Fibroblast of gingiva (primary cell): ENCODE measurements at places on chromosomes 11 and 22.

- DNase-seq = no peak
Observed at GRCh38 chr11:16853859-16854258, 115.4 kb downstream of the C11orf58 start.

- peak; percentile 76 for DNase-seq
Observed at GRCh38 chr11:35173011-35173511, 34.1 kb downstream of the CD44 start.

- no peak for DNase-seq
Observed at GRCh38 chr11:79616392-79616851, 175.6 kb upstream of the TENM4 start.

DNA sequence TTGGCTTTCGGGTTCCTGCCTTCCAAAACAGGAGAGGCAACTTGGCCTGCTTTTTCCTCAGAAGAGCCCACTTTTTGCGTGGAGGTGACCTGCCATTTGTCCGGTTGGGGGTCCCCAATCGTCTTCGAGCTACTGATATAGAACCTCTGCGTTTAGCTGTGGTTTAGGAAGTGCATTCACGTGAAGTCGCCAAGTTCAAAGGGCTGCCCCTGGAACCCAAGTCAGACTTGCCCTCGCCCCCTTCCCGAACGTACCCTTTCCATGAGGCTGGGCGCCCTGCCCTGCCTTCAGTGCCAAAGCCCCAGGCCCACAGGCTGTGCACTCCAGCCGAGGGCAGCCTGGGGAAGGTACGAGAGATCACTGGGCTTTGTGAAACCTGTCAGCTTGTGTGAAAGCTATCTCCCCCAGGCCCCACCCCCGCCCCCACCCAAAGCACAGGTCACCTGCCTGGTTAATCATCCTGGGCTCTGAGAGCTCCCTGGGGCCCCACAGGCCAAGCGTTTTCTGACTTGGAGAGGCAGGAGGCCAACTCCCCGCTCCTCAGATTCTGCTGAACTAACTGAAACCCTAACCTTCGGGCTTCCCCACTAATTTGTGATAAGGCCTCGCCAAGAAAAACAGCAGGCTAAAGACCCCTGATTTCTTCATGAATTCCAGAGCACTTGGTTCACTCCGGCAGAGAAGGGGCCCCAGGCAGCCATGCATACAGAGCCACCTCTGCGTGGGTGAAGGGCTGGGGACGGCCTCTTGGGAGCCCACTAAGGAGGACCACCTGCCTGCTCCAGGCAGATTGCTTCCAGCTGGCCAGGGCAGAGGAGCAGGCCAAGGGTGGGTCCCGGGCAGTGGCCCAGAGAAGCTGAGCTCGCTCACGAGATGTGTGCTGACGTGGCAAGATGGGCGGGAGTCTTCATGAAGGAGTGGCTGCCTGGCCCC lies 25.8 kb upstream of the KCNQ1OT1 start:
- no peak for DNase-seq

- DNase-seq = no peak
Observed at GRCh38 chr11:3639841-3640240, 2.0 kb downstream of the ART5 start.

- no peak for DNase-seq
Observed at GRCh38 chr11:59615120-59615636, 396 bp downstream of the OSBP start.

DNA sequence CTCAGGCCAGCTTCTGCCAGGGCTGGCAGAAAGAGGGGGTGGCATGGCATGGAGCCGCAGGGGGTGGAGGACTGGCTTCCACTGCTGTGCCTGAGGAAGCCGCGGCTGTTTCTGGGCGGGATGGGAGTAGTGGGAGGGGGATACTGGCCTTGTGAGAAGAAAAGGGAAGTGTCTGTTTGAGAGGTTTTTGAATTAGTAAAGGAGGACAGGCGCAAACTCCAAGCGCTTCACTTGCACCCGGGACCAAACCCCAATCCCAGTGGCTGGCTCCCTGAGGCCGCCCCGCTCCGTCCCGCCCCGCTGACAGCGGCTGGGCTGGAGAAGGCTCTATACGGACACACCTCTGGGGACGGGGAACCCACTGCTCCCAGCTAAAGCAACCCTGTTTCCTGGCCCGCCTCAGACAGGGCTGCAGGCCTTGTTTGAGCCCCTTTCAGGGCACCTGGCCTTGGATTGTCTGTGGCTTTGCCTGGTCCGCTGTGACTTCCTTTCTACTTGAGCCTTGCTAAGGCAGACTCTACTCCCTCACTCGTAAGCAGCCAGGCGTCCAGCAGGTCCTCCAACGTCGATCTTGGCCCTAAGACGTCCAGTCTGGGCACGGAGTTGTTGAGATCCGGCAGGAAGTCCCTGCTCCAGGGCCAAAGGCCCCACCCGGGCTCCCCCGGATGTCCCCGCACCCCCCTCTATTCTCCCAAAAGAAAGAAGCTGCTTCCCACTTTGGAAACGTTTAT lies 2.2 kb downstream of the APOA1 start:
- no peak for DNase-seq

DNA sequence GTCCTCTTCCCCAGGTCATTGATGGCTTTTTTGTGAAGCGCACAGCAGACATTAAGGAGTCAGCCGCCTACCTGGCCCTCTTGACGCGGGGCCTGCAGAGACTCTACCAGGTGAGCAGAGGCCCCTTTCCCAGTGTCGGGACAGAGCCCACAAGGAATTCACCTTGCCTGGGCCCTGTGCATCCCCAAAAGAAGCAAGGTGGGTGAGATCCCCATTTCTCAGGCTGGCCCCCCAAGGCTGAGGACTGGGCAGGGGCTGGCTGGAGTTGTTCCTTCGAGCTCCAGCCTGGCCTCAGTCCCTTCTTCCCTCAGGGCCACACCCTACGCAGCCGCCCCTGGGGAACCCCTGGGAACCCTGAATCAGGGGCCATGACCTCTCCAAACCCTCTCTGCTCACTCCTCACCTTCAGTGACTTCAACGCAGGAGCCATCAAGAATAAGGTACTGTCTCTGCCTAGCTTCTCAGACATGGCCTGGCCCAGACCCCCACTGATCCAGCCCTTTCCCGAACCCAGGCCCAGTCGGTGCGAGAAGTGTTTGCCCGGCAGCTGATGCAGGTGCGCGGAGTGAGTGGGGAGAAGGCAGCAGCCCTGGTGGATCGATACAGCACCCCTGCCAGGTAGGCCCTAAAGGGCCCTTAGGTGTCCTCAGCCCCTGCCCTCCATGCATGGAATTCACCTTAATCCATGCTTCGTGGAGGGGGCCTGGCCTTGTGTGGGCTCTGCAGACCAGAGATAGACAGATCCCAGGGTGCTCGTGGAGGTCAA lies 4.7 kb downstream of the MUS81 start:
- no peak for DNase-seq

- no peak for DNase-seq
Observed at GRCh38 chr11:37465221-37465620, 867.2 kb upstream of the RAG2 start.

GRCh38 chr11:111001081-111001430 lies 244.5 kb upstream of the POU2AF2 start:
- DNase-seq = peak; percentile 94

- DNase-seq = no peak
Observed at GRCh38 chr11:33063326-33063881, 24.0 kb downstream of the TCP11L1 start.

DNA sequence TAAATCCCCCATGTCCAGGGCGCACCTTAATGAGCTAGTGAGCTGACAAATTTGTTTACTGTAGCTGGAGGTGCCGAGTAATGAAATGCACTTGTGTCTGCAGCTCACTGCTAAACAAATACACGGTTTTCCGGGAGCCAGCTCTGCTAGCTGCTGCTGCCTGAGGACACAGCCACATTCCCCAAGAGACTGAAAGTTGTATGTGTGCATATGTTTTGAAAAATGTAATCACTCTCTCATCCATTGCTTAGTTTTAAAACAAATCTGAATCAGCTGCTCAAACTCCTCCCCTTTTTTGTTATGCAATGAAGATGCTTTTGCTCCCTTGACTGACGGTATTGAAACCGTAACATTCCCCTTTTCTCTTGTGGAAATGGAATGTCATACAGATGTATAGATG lies 62.4 kb upstream of the NNMT start:
- peak; percentile 82 for DNase-seq

GRCh38 chr11:57547854-57548377 lies 10.5 kb downstream of the SMTNL1 start:
- DNase-seq = no peak

- DNase-seq = no peak
Observed at GRCh38 chr22:27768027-27768653, 33.4 kb downstream of the MN1 start.

DNA sequence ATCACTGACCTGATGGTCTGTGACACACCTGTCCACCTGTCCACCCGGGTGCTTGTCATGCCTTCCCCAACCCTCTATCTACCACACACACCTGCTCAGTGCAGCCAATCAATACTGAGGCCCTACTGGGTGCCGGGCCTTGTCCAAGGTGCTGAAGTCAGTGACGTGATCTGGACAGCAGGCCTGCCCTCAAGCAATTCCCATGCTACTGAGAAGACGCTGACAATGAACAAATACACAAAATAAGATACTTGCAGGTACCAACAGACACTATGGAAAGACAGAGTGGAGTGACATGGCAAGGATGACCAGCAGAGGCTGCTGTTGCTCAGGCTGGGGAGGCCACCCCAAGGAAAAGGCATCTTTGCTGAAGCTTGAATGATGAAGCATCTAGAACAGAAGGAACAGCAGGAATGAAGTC lies 21.2 kb downstream of the PLAAT3 start:
- DNase-seq = peak; percentile 14

- no peak for DNase-seq
Observed at GRCh38 chr11:29006668-29007067, 898.5 kb downstream of the METTL15 start.

- no peak for DNase-seq
Observed at GRCh38 chr22:30865656-30866055, 102.9 kb downstream of the MORC2 start.
